ENCODE measurements at places on chromosomes 12 and 14. TPM values are rescaled to one million over a fixed set of nuclear protein-coding genes. Genes with fewer than 3 reads are reported as not detected.

The TOMM20L gene
- total RNA-seq, result not detected

DNA sequence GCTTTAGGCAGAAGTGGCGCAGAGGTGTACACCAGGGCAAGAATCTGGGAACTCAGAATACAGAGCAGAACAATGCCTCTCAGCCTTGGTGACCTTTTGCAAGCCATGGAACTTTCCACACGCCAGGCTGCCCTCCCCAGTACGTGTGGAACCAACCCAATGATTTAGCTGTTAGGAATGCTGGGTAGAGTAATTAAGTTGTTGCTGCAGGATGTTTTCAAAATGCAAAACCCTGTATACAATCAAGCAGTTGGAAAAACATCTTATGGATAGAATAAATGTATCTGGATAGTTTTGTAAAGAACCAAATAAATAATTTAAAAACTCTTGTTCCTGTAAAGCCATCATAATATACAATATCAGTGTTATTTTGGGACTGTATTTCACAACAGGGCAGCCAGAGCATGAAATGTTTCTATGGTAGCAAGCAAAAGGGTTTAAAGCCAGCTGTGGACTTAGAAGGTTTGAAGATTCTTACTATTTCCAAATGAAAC is 19.4 kb downstream of the PPP1R36 start:
- H3K36me3 ChIP-seq, result no peaks in the 10 kb centered on the region
- H3K27me3 ChIP-seq, result no peaks in the 10 kb centered on the region
- no peak overlapping the region for H3K4me3 ChIP-seq
- DNase-seq, result no peak

GRCh38 chr14:66383257-66383656 is 102.9 kb upstream of the CCDC196 start:
- H3K36me3 ChIP-seq, result no peaks in the 10 kb centered on the region
- no peak overlapping the region for H3K4me3 ChIP-seq
- DNase-seq, result no peak
- H3K4me1 ChIP-seq, result no peaks in the 10 kb centered on the region
- H3K27me3 ChIP-seq, result no peaks in the 10 kb centered on the region

DNA sequence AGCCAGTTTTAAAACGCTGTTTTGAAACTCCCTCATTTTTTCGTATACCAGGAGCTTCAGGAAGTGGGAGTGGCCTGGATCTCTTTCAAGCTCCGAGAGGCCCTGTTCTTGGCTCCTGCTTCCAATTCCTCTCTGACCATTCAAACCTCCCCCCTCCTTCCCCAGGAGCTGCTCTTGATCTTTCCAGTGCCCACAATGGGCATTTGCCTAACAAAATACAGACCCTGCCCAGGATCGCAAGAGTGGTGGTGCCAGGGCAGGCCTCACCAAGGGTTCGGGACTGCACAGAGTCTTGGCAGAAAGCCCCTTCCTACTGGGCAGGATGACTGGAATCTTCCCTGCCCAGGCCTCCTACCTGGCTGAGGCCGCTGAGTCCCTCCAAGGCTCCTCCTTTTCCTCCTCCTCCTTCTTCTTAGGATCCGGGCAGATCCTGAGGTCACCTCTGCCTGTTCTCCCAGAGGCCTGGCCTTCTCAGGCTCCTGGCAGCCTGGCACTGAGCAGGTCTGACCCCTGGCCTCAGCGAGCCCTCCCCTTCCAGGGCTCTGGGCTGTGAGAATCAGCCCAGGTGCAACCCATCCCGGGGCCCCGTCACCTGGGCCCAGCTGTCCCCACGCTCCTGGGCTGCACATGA is 46.9 kb upstream of the NOS1 start:
- peak overlapping the region; percentile 46 for H3K27ac ChIP-seq
- H3K36me3 ChIP-seq, result no peaks in the 10 kb centered on the region
- no peaks in the 10 kb centered on the region for H3K27me3 ChIP-seq
- H3K4me3 ChIP-seq, result no peak overlapping the region
- peaks cover 18% of the 10 kb centered on the region for H3K4me1 ChIP-seq

DNA sequence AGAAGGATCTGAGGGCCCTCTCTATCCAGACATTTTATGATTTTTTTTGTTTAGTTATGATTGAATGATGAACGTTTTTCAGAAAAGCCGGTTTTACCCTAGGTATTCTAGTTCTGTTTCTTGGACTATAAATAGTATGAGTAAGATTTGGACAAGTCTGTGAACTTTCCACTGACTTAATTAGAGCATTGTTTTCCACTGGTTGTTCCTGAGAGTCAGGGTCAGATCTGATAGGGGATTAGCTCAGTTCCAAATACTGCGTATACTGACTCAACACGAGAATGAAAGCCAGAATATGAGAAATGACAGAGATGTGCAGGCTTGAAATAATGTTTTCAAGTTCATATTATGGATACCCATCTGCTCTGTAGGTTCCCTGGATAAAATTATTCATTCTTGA is 361.6 kb downstream of the AEBP2 start:
- no peaks in the 10 kb centered on the region for H3K27me3 ChIP-seq
- H3K4me3 ChIP-seq, result no peak overlapping the region
- DNase-seq, result no peak
- no peaks in the 10 kb centered on the region for H3K4me1 ChIP-seq

The ZDHHC22 gene
- not detected for total RNA-seq
